ENCODE measurements at places on chromosomes 5 and 9. TPM values are rescaled to one million over a fixed set of nuclear protein-coding genes. Genes with fewer than 3 reads are reported as not detected.

Gene TAF11L10
- not detected for polyA plus RNA-seq

Gene CFAP157
- polyA plus RNA-seq, result 28.0 TPM

Gene ZBED3
- 14.6 TPM for polyA plus RNA-seq

Gene CARD9
- polyA plus RNA-seq, result 3.4 TPM

Gene SLC23A1
- polyA plus RNA-seq, result 0.78 TPM

Gene SPARC
- 1,307 TPM for polyA plus RNA-seq

Gene CFAP77
- 6.9 TPM for polyA plus RNA-seq

Gene CKMT2
- polyA plus RNA-seq, result 7.2 TPM

Gene INSL4
- not detected for polyA plus RNA-seq

Gene GRAMD2B
- polyA plus RNA-seq, result 40.9 TPM

Gene FCHO2
- polyA plus RNA-seq, result 15.5 TPM

Gene NMUR2
- polyA plus RNA-seq, result 1.3 TPM

Gene LHX3
- polyA plus RNA-seq, result 2.7 TPM

Gene CATSPER3
- not detected for polyA plus RNA-seq

Data from spinal cord (tissue), 10 donors.